Jurkat, Clone E6-1 (cell line): ENCODE measurements at places on chromosomes 5 and 9.

GRCh38 chr9:30688801-30689200 lies 1695.6 kb upstream of the ACO1 start:
- no peak for DNase-seq

GRCh38 chr9:120902569-120903535 lies 23.7 kb downstream of the TRAF1 start:
- DNase-seq = no peak

DNA sequence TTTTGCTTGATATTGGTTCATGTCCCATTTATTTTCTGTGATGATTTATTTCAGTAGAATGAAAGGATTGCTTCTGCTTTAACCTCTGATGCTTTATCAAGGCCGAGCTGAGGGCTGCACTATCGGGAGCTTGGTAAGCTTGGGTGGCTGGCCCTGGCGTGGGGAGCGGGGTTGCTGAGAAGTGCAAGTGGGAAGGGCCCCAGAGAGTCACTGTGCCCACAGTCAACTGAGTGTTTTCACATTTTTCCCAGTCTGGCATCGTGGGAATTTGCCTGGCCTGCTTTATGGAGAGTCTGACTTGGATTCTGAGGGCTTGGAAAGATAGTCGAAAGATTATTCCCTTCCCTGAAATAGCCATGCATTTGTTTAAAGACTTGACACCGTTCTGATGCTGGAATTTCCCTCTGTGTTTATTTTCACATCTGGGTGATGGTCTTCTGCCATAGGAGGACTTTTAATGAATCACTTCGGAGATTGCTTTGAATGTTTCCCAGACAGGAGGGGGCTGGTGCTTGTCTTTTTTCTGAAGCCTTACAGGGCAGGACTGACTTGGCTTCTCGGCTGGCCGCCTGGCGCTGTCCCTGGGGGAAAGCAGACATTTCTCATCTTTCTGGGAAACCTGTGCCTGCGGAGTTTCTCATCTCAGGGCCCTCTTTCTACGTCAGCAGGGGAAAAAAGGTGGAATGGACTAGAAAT lies 139.0 kb downstream of the BOD1 start:
- no peak for DNase-seq

GRCh38 chr5:73387149-73387591 lies 61.4 kb downstream of the FOXD1 start:
- peak; percentile 71 for DNase-seq

DNA sequence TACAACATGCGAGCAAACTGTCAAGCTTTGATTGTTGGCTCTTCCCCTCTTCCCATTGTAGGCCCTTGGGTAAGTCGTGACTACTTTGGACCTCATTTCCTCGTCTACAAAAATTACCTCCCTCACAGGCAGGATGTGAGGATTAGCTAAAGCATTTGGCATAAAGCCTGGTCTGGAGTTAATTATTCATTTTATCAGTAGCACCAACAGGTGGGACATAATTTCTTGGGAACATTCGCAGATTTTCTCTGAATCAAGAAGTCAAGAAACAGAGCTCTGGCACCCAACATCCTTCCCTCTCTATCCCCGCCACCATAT lies 39.9 kb upstream of the SEMA6A start:
- DNase-seq = no peak

DNA sequence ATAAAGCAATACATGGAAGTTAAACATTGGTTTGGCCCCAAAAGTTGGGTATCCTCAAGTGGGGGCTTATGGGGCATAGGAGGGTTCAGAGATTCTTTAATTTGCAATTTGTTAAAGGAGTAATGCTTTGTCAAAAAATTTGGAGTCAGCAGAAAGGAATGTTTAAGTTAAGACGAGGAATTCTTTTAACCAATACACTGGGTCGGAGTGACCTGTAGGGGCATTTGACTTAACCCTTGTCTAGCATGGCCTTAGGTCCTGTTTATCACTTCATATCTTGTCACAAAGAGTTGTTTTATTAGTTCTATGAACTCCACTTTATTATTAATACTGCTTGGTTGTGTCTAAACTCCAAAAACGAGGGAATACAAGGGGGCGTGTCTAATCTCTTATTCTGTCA lies 656.1 kb upstream of the RORB start:
- no peak for DNase-seq

GRCh38 chr5:180522330-180522729 lies 28.2 kb downstream of the CNOT6 start:
- no peak for DNase-seq
